Activated CD4-positive, alpha-beta T cell treated with anti-CD3 and anti-CD28 coated beads, Interleukin-2, Interleukin-4, amounts not matched to agents 100 ng/mL and 50 ng/mL, durations not matched to agents 16 hours and 8 hours (primary cell): ENCODE measurements at places on chromosomes 2 and 18.

DNA sequence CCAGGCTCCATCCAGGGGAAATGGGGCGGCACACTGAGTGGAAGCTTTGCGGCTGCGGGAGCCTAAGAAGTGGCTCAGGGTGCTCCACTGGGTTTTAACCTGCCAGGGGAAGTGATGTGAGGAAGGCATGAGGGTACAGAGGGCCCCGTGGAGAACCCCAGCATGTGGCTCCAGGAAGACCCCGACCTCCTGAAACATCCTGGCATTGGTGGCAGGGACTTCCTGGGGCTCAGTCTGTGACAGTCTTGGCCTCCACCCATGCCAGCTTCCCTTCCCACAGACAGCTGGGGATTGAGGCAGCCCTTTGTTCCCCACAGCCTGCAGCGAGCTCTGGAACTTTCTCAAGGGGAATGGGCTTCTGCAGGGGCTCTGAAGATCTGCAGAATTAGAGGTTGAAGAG, 146.6 kb downstream of the TNS1 start:
- DNase-seq: no peak

DNA sequence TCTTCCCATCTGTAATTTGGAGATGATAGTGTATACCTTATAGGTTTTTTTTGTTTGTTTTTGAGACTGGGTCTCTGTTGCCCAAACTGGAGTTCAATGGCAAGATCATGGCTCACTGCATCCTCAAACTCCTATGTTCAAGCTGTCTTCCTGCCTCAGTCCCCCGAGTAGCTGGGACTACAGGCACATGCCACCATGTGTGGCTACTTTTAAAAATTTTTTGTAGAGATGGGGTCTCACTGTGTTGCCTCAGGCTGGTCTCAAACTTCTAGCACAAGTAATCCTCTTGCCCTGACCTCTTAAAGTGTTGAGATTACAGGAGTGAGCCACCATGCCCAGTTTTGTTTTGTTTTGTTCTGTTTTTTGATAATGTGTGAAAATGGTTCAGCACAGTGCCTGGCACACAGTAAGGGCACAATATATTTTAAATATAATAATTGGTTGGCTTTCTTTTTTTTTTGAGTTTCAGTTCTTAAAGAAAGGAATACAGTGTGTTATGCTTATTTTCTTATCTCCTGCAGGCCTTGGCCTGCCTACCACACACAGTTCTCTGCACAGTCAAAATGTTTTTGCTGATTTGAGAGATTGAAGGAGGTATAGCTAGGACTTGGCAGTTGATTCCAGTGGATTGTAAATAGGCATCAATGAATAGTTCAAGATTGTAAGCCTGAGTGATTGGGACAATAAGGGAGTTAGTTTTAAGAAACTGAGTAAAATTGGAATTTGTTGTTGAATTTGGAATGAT, 6.1 kb downstream of the ACTR3 start:
- no peak for DNase-seq

DNA sequence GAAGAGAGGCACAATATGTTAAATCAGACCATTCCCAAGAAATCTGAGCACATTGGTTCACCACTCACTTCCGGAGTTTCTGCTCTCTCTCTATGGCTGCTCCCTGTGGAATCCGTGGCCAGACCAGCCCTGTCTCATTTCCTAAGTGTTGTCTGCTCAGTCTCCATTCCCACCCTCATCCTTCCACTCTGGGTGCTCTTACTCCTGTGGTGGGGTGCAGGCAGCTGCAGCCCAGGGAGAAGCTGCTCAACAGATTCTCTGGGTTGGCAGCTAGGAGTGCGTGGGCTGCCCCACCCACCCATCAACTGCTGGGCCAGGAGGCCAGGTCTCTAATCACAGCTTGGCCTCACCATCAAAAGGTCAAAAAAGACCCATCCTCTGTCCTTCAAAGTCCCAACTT, 98.3 kb downstream of the ARL4C start:
- no peak for DNase-seq

- DNase-seq: no peak
These were observed 204.9 kb upstream of the ACVR2A start for GRCh38 chr2:147639891-147640290.

- no peak for DNase-seq
These were observed 753.9 kb downstream of the RNF144A start for GRCh38 chr2:7670905-7671641.

DNA sequence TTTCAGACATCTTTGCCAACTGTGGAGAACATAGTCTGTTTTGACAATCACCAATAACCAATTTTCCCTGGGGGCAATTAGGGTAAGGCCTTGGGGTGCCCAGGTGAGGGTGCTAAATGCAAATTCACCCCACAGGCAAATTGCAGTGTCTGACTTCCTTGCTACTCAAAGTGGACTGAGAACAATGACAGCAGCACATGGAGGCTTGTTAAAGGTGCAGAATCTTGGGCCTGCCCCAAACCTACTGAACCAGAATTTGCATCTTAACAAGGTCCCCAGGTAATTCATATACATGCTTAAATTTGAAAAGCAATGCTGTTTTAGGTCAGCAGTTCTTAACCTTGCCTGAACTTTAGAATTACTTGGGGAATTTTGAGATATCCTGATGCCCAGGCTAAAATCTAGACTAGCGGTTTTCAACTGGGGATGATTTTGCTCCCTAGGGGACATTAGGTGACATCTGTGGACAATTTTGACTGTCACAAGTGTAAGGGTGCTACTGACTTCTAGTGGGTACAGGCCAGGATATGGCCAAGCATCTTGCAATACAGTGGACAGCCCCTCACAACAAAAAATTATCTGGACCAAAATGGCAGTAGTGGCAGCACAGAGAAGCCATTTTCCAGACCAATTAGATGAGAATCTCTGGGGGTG, 80.2 kb upstream of the GCFC2 start:
- no peak for DNase-seq

GRCh38 chr18:29156531-29156930, 979.6 kb upstream of the CDH2 start:
- no peak for DNase-seq

GRCh38 chr2:239913636-239914417, 111.3 kb downstream of the NDUFA10 start:
- DNase-seq: no peak

DNA sequence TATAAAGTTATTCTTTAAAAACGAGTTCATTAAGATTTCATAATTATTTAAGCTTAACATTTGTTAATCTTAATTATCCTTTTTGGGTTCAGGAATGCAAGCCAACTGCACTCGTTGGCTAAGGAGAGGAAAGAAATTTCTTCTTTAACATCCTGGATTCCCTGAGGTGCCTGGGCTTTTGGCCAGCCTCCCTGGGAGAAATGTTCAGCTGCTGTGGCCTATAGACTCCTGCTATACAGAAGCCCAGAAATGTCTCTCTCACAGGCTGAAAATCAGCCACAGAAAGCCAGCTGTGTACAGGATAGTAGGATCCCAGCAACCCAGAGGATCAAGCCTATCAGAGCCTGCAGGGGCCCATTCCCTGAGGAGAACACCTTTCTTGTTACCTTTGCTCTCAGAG, 430.3 kb downstream of the XIRP2 start:
- no peak for DNase-seq

- DNase-seq: peak; percentile 59
These were observed 1.2 kb downstream of the ZFP36L2 start for GRCh38 chr2:43225093-43225787.

DNA sequence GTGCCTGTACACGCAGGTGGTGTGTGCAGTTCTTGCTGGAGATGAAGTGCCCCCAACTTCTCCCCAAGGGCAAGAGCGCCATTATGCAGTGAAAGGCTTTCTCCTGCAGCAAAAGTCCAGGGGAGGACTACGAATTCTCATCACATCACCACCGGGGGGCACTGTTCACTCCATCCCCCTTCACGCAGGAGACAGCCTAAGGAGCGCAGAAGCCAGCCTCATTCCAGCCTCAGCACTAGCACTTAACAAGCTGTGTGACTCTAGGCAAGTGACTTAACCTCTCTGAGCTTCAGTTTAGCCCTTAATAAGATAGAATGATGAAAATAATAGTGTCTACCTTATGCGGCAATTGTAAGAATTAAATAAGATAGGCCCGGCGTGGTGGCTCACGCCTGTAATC, 32.3 kb downstream of the DNMT3A start:
- peak; percentile 54 for DNase-seq

- no peak for DNase-seq
These were observed 5.1 kb upstream of the GAL3ST2 start for GRCh38 chr2:241771286-241772062.

DNA sequence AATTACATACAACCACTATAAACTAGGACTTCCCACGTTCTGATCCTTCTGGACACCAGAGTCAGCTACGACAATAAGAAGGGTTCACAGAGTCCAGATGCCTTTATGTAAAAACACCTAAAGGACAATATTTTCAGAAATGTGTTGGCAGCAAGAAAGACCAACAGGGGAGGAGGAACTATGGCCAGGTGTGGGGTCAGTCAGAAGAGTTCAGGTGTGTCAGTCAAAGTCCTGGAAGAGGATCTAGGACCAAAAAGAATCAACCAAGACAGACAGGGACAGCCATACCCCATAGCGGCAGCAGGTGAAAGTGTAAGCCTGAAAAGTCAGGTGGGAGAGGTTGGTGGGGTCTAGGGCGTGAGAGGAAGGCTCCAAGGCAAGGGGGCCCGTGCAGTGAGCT, 38.0 kb upstream of the YPEL5 start:
- DNase-seq: no peak

DNA sequence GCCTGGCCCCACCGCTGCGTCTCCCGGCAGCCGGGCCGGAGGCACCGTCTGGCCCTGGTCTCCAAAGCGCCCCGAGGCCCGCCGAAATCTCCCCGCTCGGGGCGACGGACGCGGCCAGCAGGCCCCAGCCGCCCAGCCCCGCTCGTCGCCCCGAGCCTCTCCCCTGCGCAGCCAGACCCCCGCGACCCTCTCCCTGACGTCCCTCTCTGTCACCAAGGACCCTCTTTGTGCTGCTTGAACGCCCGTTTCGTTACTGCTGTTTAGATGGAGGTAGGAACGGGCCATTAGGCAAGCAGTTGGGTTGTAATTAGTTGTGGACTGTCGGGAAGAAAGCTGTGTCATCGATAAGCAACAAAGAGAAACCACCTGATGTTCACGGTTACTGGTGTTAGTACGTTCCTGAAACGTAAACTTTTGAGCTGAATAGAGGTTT, 686 bp downstream of the UBXN4 start:
- DNase-seq: peak; percentile 50

GRCh38 chr2:19723021-19723420, 178.8 kb downstream of the TTC32 start:
- DNase-seq: no peak

DNA sequence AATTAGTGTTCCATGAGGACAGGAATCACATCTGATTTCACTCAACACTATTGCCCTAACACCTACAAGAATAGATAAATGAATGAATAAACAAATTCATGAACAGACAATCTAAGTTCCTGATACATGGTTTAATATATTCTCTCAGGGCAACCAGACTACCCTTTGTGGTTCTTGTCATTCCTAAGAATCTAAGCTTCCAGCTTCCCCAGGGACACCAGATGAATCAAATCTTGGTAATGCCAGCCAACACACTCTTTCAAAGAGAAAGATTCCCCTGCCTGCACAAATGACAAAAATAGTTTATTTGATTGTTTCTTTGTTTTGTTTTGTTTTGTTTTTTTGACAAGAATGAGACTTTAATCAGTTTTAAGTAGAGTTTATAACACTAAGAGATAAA, 237.5 kb upstream of the CHAC2 start:
- DNase-seq: no peak

GRCh38 chr2:236712304-236712703, 142.7 kb downstream of the ACKR3 start:
- DNase-seq: no peak

DNA sequence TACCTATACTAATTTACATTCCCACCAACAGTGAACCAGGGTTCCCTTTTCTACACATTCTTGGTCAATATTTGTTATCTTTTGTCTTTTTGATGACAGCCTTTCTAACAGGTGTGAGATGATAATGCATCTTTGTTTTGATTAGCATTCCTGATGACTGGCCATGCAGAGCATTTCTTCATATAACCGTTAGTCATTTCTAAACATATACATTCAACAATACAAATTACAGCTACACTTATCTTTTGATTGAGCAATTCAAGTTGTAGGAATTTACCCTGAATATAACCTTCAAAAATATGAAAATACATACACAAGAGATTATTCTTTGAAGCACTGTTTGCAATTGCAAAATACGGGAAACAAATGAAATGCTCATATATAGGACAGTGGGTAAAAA, 94.9 kb downstream of the TMEM131 start:
- DNase-seq: no peak

DNA sequence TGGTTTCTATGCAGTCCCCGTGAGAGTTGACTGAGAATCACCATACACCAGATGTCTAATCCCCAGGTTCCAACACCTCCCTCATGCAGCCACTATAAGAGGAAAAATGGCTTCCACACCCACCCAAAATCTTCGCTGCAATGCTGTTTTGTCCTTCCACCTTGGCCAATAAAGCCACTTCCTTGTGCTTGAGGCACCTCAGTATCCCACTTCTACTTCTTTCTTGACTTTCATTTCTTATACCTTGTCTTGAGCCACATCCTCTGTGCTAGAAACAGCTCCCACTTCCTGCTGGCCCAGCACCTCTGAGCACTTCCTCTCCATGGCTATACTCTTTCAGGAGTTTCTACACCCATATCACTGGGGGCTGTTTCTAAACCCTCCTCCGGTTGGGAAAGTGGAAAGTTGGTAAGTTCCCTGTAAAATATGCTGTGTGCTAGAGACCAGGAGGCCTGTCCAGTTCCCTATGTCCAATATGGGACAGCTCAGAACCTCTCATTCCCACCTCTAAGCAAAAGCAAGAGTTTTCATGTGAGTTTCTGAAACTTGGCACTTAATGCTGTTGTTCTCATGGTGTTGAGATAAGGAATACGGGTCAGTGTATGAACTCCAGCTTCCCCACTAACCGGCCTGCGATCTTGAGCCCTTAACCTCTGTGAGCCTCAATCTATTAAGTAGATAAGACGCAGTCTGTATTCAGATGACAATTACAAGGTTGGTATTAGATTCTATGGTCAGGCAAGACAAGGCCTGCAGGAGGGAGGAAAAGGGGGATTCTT, 209.1 kb upstream of the ID2 start:
- peak; percentile 51 for DNase-seq

DNA sequence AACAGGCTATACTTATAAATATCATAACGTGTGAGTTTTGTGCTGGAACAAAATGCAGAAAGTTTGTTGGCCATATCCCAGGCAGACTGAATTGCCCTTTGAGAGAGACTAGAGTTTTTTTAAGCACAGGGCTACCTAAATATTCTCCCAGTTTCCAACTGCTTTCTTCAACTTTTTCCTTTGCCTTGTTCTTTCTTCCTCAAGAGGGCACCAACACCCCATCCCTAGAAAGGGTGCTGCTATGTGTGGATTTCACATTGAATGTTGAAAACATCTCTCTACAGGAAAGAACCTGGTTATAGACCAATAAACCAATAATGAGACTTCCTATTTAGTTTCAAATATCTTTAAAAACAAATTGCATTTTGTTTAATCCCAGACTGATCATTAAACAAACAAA, 87.9 kb downstream of the ICOS start:
- DNase-seq: peak; percentile 55
